ENCODE measurements at places on chromosomes 13 and 19. TPM values are rescaled to one million over a fixed set of nuclear protein-coding genes. Genes with fewer than 3 reads are reported as not detected.

BRCA2 gene
- 16.0 TPM for total RNA-seq

NKPD1 gene
- total RNA-seq: 0.58 TPM

KIR3DL2 gene
- total RNA-seq: not detected

FBXL3 gene
- total RNA-seq: 122 TPM

OR4F17 gene
- total RNA-seq: not detected

All from urinary bladder (tissue), 4 donors.